ENCODE measurements at places on chromosomes 7 and 10.
A peak's percentile ranks its signal among the peaks of the same experiment; 100 is the strongest.

- no peak for DNase-seq
Observed at GRCh38 chr10:88978463-88978862, 12.1 kb upstream of the FAS start.

GRCh38 chr7:25727876-25728275, 424.1 kb upstream of the NFE2L3 start:
- no peak for DNase-seq

- DNase-seq: no peak
Observed at GRCh38 chr10:90051474-90051873, 350.1 kb downstream of the KIF20B start.

- DNase-seq: peak; percentile 26
Observed at GRCh38 chr10:63670291-63670898, 149.2 kb downstream of the REEP3 start.

DNA sequence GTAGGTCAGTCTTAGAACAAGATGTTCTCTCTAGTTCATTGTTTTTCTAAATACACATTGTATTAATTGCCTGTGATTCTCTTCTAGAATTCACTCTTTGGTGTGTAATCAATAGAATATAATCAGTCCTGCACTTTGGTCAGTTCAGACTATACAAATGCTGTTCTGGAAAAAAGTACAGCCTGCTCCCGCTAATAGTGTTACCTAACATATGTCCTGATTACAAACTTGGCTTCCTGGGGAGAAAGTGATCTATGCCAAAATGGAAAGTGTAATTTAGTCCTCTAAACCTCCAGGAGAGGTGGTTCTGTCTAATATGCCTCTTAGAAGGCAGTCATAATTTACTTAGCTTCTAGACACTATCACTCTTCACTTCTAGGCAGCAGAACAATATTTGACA, 215.5 kb downstream of the SEMA3D start:
- no peak for DNase-seq

- no peak for DNase-seq
Observed at GRCh38 chr7:148041156-148041555, 549.4 kb upstream of the C7orf33 start.

GRCh38 chr10:60338786-60339185, 50.9 kb downstream of the ANK3 start:
- no peak for DNase-seq

GRCh38 chr10:101843032-101844021, at the start of gene KCNIP2:
TSS of gene KCNIP2 (minus strand) at chr10:101843800. CDS start at chr10:101843568, 232 bp downstream.
- peak; percentile 88 for DNase-seq

DNA sequence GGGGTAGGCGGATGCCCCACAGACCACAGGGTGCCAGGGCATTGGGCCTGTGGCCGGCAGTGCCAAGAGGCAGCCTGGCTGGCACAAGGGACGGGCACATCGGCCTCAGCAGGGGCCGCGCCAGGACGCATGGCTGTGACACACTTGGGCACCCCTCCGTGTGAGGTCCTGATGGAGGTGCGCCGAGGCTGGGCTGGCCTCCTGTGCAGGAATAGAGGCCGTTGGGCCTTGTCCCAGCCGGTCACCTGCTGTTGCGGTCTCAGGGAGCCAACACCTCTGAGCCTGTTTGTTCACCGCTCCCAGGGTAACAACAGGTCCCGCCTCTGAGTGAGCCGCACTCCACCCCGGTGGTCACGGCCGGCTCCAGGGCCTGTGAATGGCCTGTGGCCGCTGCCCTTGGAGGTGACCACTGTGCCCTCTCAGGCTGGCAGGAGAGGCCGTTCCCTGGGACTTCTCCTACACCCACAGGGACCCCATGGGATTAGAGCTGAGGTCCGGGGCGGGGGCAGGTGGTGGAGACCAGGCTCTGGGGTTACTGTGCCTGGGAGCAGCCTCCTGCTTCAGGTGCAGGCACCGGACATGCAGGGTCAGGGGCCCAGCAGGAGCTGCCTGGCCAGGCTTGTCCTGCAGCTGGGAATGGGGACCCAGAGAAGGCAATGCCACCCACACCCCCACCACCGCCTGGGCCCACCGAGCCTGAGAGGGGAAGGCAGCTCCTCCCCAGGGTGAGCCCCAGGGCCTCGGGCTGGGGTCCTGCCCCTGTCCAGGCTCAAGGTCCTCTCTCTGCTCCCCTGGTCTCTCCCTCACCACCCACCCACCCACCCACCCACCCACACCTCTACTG, 12.0 kb downstream of the PWWP2B start:
- DNase-seq: no peak

DNA sequence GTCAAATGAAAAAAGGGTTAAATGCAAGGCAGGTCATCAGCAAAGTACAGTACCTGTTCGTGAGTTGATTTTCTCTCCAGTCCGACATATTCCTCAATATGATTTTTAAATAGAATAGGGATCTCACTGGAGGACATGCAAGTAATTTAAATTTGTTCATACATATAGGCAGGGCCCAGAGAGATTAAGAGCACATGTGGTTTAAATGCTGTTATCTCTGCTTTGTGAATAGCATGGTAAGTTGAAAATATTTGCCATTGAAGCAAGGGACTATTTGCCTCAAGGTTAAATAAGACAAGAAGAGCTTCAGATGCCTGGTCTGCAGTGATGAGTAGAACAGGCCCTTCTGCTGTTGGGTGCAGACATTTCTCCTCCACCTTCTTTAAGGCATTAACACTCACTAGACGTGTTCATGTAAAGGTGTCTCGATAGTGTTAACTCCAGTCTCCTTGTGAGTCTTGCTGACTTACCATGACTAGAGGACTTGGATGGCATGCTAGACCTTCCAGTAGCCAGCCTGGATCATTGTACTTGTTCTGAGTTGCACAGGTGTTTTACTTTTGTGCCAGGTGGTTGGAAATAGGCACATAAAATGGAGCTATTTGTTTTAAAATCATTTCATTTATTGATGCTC, 15.6 kb upstream of the AKR1C3 start:
- DNase-seq: no peak

- DNase-seq: no peak
Observed at GRCh38 chr10:36349445-36350078, 707.5 kb upstream of the FZD8 start.

GRCh38 chr10:70549962-70550458, 52.5 kb downstream of the PRF1 start:
- DNase-seq: peak; percentile 83

DNA sequence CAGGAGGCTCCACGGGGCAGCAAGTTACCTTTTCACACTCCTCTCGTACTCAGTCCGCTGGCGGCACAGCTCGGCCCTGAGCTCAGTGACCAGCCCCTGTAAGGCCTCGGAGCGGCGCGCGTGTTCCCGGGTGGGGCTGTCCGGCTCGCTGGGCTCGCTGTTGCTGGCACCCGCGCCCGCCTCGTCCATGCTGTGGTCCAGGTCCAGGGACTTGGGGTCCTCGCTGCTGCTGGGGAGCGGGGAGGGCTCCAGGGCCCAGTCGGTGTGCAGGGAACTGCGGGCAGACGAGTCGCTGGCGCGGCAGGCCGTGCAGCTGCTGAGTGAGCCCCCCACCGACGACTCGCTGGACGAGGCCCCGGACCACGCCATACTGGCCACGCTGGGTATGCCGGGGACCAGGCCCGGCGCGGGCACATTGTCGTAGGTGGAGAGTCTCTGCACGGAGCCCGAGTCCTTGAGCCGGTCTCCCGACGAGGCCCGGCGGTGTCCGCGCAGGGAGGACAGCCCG, 143.8 kb downstream of the MAPK8 start:
- peak; percentile 18 for DNase-seq

DNA sequence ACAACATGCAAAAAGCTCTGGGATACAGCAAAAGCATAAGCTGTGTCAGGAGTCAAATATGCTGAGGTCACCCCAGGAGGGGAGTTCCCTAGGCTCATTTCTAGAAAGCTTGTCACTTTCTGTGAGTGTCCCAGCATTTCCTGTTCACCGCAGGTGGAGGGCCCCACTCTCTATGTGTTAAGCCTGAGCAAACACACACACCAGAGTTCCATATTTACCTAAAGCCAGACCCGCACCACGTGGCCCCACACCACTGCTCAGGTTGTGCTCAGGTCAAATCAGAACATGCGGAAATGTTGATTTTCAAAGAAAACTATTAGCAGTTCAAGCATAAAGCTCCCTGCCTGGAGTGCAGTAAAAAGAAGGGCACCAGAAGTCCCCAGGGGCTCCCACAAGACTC, 259.6 kb upstream of the PPP2R2D start:
- no peak for DNase-seq

- no peak for DNase-seq
Observed at GRCh38 chr10:43963793-43964425, 315.2 kb upstream of the ZNF32 start.

DNA sequence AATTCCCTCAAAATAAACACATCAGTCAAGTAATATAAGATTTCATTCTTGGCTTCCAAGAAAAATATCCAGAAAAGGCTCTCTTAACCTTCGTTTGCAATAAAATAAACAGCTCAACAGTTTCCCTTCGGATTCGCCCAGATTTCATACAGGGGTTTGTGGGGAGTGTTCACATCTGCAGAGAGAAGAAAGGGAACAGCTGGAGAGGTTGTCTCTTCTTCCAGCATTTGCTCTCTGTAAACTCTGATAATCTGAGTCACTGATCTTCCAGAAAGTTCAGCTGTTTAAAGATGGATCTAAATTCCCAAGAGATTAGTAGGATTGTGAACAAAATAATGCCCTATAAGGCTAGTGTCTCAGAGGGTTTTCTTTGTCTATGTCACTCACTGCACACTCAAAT, 277.9 kb downstream of the HPSE2 start:
- DNase-seq: no peak

DNA sequence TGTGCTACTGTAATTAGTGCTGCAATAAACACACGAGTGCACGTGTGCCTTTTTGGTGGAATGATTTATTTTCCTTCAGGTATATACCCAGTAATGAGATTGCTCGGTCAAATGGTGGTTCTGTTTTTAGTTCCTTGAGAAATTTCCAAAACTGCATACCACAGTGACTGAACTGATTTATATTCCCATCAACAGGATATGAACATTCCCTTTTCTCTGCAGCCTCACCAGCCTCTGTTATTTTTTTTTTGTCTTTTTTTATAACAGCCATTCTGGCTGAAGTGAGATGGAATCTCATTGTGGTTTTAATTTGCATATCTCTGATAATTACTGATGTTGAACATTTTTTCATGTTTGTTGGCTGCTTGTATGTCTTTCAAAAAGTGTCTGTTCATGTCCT, 922.9 kb upstream of the LRRN3 start:
- no peak for DNase-seq
